MV-4-11 (cell line): ENCODE measurements at places on chromosomes 11 and 22.

DNA sequence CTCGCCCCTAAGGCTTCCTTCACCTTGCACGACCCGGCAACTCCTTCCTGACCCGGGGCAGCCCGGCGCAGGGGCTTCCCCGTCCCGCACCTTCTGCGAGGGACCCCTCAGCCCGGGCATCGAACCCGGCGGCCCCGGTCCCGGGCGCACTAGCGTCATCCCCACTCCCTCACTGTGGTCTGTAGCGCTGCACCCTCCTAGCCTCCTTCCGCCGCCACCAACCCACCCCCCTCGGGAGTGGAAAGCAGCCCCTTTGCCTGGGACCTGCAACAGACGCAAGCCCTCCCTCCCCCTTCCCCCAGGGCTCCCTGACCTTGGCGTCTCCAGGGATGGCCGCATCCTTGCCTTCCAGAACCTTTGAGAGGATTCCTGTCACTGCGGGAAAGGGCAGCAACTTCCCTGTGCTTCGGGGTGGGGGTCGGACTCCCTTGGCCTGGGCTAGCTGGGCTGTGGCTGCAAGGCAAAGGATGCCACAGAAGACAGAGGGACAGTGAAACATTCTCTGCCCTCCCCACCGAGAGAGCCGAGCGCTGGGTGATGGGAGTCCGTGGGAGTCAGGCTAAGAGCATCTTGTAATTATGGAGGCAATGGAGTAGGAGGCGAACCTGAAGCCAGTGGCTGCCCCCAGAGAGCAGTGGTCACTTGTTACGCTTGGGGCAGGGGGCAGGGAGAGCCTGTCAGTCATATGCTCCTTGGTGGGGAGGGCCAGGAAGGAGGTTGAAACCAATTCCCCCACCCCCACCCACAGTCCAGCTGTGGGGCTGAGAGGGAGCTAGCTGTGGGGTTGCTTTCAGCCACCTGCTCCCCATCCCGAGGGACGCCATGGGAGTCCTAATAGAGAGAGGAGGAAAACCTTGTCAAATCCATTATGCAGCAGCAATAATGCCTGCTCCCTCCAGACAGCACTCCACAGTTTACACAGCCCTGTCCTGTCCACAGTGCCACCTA is 920 bp downstream of the TMEM132A start:
- DNase-seq = no peak

DNA sequence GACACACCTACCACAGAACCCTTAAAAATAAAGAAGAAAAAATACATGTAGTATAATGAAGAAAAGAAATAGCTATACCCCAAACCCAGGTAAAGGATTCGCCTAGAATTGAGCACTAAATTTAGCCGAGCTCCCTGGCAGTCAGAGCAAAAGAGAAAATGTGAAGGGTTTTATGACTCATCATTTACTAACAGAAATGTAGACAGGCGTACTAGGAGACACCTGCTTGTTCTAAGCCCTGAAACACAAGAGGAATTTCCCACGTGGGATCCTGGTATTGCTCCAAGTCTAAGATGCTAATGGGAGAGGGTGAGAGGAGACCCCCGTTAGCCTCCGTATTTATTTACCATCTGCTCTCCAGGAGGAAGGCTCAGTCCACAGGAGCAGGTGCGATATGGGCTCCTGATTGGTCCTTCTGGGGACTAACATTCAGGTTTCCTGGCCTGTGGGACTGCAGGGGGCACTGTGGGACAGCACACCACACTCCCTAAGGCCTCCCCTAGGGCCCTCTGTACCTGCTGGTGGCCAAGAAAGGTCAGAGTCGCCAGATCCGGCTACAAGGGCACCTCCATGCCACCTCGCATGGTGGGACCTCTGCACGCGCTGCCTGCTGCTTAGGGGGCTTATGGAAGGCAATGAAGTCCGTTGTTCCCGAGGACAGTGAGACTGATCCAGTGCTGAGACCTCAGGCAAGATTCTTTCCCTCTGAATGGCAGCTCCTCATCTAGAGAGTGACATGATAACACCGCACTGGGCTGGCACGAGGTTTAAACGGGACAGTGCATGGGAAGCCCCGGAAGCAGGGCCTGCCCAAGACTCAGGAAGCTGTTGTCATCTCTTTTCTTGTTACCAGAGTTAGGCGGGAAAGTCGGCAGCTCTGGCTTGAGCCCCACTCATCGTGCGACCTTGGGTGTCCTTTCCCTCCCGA is 25.8 kb downstream of the KCNC1 start:
- no peak for DNase-seq

GRCh38 chr11:65917077-65917433 is 1.8 kb downstream of the C11orf68 start:
- DNase-seq = no peak

DNA sequence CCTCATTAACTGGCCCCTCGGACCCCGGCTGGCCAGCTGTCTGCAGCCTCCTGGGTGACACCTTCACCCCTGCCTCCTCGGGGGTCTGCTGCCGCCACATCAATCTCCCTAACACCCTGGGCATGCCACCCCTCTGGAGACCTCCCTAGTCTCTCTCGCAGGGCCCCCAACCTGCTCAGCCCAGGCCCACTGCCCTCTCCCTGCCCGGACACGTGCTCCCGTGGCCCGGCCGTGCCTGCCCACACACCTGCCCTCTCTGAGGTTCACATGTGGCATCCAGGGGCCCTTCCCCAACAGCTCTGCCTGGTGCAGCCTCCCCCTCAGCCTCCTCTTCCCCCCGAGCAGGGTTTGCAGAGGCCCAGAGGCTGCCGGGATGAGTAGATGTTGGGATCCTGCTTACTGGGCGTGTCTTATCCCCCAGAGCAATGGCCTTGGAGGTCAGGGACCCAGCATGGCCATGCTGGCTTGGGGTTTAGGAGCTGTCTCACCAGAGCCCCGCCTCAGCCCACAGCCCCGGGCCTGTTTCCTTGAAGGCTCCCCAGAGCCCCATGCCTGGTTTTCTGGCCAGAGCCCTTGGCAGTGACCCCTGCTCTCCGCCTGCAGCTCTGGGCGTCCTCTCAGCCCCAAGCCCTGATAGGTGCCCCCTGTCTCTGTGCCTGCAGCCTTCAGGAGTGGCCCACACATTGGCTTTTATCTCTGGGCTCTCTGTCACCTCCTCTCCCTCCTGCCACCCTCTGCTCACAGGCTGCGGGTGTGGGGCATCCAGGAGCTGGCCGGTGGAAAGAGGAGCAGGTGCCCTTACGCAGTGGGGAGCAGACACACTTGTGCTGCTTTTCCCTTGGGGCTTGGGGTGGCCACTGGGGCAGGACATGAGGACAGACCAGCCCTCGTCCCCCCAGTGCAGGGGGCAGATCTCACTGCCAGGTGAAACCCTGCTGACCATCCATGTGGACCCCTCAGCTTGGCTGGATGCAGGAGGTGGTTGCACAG is 25.7 kb upstream of the SEPTIN5 start:
- no peak for DNase-seq

GRCh38 chr22:43331698-43332097 is 11.5 kb downstream of the SCUBE1 start:
- DNase-seq = no peak

DNA sequence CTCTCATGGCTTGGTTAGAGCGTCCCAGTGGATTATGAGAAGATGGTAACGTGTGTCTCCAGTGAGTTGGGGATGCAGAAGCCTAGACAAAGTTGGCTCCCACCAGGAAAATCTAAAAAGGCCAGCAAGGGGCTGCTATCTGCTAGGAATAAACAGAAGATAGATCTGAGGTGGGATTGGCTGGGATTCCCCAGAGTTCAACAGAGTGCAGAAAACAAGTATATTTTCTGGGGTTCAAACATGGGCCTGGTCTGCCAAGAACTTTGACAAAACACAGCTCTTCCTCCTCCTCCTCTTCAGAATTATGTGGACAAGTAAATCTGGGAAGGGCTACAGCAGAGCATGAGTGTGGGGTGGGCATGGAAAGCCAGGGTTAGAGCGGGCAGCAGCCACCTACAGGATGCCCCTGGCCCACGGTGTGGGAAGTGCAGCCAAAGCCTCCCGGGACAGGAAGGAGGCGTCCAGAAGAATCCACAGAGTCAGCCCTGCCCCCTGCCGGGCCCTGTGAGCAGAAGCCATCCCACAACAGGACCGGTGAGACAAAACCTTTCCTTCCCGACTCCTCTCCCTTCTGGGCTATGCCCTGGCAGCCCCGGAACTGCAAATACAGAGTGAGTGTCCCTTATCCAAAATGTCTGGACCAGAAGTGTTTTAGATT is 67.1 kb downstream of the CD82 start:
- DNase-seq = peak; percentile 38
